ENCODE measurements at places on chromosomes 4 and X.
A peak's percentile ranks its signal among the peaks of the same experiment; 100 is the strongest.

DNA sequence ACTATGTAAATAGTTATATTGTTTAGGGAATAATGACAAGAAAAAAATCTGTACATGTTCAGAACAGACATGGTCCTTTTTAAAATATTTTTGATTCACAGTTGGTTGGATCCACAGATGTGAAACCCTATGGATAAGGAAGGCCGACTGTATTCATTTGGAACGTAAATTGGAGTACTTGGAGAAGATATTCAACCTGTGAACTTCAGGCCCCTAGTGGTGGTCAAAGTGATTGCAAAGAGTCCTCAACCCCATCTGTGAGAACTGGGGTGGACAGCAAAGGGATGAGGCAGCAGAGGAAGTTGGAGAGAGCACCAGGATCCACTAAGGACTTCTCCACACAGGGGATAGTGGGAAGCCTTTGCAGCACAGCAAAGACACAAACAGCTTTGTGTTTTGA, 6.2 kb upstream of the CXCL13 start:
- no peak for DNase-seq

DNA sequence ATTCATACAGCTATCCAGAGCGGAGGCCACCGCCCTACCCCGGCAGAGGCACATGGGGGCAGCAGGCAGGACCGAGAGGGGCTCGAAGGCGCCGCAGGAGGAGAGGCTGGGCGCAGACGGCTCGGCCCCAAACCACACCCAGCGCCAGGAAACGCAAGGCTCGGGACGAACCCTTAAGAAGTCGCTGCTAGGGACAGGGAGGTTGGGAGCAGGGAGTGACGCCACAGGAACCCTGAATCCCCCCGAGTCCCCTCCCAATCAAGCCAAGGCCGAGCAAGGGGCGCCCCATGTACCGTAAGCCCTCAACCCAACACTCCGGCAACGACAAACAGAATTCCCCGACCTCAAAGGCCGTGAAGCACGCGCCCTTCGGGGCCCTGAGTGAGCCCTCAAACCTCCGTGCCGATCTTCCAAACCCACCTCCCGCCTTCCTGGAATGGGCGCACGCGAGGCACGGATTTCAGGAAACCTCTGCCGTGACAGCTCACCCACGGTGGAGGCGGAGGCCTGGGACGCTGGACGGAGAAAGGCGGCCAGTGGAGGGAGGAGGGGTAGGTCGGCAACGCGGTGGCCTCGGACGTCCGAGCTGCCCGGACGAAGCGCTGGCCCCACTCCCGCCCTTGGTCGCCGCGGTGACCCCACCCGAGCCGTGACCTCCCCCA, 1.8 kb downstream of the ZFYVE28 start:
- DNase-seq, result no peak

- no peak for DNase-seq
Measured at GRCh38 chrX:129522184-129523078, 859 bp downstream of the SMARCA1 start.

GRCh38 chr4:111283066-111283677, 660.3 kb upstream of the PITX2 start:
- no peak for DNase-seq

GRCh38 chrX:9515489-9515888, 50.6 kb downstream of the TBL1X start:
- no peak for DNase-seq

- no peak for DNase-seq
Measured at GRCh38 chrX:41409006-41409405, 38.1 kb upstream of the NYX start.

- DNase-seq, result no peak
Measured at GRCh38 chrX:47420962-47421361, 50.6 kb downstream of the ZNF157 start.

DNA sequence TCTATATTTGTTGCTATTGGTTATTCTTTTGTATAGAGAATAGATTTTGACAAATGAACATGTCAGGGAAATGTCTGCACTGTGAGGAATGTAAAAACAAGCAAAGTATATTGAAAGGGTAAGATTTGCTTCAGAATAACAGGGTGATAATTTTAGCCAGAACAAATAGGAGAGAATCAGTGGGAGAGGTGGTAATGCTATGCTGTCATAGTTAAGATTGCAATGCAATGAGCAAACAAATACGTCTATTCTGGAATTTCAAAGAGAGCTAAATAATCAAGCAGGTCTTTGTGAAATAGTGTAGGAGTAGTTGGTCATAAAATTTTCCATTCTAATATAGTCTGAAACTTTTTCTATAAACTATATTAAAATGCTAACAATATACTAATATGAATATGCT, 1478.4 kb downstream of the TECRL start:
- no peak for DNase-seq

- DNase-seq, result peak; percentile 47
Measured at GRCh38 chr4:88211473-88212252, 53.2 kb upstream of the ABCG2 start.

GRCh38 chr4:167232805-167233684, 1.2 kb downstream of the SPOCK3 start:
- no peak for DNase-seq

- no peak for DNase-seq
Measured at GRCh38 chr4:186151499-186151898, 39.9 kb upstream of the CYP4V2 start.

GRCh38 chr4:157810137-157810774, 362.6 kb downstream of the GASK1B start:
- DNase-seq, result no peak

- no peak for DNase-seq
Measured at GRCh38 chr4:144634978-144635747, 10.8 kb upstream of the HHIP start.

DNA sequence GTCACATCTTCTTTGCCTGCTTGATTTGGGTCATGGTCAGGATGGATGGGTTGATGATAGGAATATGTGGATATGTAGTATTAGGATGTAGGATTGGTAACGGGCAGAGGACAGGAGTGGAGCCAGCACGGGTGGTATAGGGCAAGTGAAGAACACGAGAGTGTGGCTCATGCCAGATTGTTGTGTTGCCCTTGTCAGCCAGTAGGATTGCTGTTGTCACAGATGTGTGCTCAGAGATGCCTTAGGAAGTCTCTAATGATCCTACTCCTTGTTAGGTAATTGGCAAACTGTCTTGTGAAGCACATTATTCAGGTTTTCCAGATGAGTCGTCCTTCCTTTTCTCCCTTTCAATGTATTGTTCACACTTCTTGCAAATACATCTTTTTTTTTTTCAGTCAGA, 5.5 kb downstream of the ATP10D start:
- DNase-seq, result no peak

- DNase-seq, result no peak
Measured at GRCh38 chrX:149267878-149268813, 237.0 kb downstream of the IDS start.

DNA sequence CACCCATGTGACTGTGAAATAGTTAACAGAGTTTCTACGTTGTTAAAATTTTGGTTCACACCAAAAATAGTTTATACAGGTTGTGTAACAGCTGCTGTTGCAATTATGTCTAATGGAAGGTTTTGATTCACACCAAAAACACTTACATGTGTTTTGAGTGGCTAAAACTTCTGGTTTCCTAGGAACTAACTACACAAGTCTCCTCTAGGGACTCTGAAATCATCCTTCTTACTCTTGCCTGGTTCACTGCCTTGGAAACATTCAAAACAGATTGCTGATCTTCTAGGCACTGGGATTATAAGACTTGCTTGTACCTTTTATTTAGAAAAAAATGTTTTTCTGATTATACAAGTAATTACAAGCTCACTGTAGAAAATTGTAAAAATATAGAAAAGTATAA, 14.9 kb upstream of the MORC4 start:
- no peak for DNase-seq

DNA sequence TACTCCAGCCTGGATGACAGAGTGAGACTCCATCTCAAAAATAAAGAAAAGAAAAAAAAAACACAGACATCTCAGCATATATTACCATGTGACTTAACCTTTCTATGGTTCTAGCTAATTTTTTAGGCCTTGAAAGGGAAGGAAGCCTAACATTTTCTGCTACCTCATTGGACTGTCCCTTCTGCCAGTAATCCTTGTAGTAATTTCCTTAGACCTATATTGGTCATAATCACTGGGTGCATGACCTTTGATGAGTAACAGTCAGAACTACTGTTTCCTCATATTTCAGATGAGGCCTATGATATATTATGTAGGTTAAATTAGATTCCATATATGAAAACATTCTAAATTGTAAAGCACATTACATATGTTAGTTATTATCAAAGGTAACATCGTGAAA, 9.6 kb downstream of the XIAP start:
- DNase-seq, result no peak

GRCh38 chrX:81261576-81261975, 59.7 kb downstream of the SH3BGRL start:
- DNase-seq, result no peak

- DNase-seq, result no peak
Measured at GRCh38 chr4:8392591-8393190, 47.8 kb downstream of the ACOX3 start.

DNA sequence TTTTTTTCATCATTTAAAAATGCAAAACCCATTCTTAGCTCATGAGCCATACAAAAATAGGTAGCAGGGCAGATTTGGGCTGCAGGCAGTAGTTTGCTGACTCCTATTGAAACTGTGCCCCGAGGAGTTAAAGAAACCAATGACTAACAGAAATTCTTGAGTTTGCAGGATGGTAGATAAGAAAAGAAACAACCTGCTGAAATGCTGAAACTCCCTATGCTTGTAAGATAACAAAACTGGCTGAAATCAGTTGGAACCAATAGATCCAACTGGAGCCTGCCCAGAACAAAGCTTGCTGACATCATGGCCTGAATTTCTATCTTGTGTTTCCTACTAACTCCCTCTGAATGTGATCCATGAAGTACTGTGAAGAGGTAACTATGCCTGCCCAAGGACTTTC, 68.6 kb downstream of the ANOS1 start:
- no peak for DNase-seq

DNA sequence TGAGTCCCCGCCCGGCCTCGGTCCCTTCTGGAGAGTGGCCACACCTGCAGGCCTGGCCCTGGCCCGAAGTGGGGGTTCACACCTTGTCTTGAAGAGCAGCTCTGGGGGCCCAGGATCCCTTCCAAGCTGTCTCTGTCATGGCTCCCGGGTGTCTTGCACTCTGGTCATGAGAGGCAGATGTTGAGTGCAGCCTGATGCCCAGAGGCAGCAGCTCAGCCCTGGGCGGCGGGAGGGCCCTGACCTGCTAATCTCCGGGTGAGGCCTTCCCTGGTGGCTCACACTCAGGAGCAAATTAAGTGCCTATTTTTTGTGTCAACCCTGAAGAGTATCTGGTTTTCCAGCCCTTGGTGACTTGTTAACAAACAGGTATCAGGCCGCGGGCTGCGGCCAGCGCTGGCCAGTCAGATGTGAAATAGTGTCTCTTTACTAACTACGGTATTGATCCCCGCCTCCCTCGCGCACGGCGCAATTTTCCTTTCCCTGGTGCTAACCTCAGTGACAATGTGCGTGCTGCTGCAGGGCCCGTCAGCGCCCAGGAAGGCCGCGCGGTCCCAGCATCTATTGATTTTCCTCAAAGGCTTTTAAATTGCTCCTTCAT, 24.2 kb downstream of the NKX1-1 start:
- no peak for DNase-seq

DNA sequence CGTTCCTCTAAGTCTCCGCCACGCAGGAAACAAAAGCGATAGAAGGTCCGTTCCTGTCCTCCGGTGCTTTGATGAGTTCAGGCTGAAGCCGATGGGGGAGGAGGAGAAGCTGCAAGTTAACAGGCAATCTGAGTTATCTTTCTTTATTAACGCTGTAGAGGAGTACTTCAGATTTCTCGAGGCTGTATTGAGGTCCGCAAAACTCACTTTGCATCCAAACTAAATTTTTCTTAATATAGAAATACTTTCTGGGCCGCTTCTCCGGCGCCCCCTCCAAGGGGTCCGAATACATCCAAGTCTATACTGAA, 395 bp upstream of the SOWAHB start:
- no peak for DNase-seq

DNA sequence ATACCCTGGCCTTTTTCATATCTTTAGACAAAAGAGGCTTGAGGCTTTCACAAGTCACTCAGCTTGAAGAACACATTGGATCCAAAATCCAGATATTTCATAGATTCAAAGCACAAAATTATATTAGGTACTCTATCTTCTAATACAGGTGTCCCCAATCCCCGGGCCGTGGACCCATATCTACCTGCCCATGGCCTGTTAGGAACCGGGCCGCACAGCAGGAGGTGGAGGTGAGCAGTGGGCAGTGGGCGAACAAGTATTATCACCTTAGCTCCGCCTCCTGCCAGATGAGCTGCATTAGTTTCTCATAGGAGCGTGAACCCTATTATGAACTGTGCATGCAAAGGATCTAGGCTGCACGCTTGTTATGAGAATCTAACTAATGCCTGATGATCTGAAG, 18.7 kb downstream of the YIPF7 start:
- no peak for DNase-seq

DNA sequence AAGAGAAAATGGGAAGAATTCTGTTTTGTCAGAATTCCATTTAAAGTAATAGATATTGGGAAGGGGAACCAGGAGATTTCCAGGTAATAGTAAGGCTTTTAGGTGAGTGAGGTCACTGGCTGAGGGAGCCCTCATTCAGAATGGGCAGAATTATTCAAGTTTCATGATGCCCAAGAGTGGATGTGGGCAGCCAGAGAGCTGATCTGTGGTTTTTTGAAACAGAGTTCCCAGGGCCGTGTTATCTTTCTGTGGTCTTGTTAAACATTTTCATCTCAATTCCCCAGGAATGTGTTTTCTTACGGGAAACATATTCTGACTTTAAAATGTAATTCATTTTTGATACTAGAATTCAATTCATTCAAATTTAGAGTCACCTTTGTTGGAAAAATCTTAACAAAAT, 182.0 kb upstream of the AADAT start:
- no peak for DNase-seq

GRCh38 chrX:97344724-97345123, 461.0 kb downstream of the RPA4 start:
- no peak for DNase-seq

DNA sequence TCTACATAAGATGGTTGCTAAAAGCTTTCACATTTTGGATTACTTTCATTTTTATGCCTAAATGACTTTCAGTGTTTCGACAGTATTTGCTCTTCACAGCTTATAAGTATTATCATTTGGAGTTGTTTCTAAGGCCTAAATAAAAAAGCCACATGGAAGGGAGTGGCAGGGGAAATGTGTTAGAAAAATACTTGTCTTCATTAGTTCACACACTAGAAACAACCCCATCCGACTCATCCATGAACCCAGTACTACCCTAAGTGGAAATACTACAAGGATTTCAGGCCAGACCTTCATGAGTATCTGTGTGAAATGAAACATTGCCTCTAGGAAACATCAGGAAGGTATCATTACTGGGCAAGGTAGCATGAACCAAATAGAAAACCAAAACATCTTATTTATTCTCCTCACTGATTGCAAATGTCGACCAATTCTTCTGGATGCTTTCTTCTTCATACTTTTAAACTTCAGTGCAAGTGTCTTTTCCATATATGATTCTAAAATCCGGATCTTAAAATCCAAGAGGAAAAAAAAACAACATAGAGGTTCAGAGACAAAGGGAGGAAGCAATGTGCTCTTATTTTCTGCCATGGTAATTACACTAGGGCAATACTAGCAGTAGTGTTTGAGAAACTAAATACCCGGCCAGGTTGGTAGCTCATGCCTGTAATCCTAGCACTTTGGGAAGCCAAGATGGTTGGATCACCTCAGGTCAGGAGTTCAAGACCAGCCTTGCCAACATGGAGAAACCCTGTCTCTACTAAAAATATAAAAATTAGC, 349.4 kb downstream of the ARHGAP24 start:
- DNase-seq, result no peak

Data from central memory CD4-positive, alpha-beta T cell (primary cell).